Esophagus muscularis mucosa (tissue), 4 donors: ENCODE measurements at places on chromosomes 5 and 9. TPM values are rescaled to one million over a fixed set of nuclear protein-coding genes. Genes with fewer than 3 reads are reported as not detected.

Gene PHYHD1
- 10.4 TPM for total RNA-seq

Gene DCAF10
- 36.6 TPM for total RNA-seq

GRCh38 chr9:17810728-17811571, 232.1 kb downstream of the SH3GL2 start:
- H3K4me3 ChIP-seq = peak overlapping the region; percentile 3
- peaks cover 6% of the 10 kb centered on the region for H3K4me1 ChIP-seq
- DNase-seq = no peak
- no peaks in the 10 kb centered on the region for H3K36me3 ChIP-seq
- H3K27ac ChIP-seq = no peak overlapping the region

DNA sequence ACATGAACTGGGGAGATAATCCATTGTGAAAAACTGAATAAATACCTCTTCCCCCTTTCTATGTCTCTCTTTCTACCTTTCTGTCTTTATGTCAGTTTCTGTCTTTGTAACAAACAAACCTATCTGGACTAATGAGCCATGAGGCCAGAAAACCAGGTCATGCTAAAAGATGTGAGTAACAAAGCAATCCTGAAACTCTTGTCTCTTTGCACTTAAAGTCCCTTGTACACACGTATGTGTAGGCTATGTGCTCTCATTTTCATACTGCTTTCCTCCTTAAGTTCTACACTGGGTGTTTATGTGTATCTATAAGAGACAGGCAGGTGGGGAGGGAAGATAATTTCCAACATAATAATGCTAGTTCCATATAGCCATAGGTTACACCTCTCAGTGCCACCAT, 123.8 kb upstream of the PTGER4 start:
- no peak for DNase-seq
- H3K36me3 ChIP-seq = no peaks in the 10 kb centered on the region
- no peak overlapping the region for H3K27ac ChIP-seq
- no peak overlapping the region for H3K4me3 ChIP-seq
- peaks cover 17% of the 10 kb centered on the region for H3K4me1 ChIP-seq

GRCh38 chr9:124855944-124856765, 2.9 kb downstream of the WDR38 start:
- H3K4me3 ChIP-seq = no peak overlapping the region
- H3K27me3 ChIP-seq = no peaks in the 10 kb centered on the region
- no peak for DNase-seq
- H3K4me1 ChIP-seq = peaks cover 46% of the 10 kb centered on the region

DNA sequence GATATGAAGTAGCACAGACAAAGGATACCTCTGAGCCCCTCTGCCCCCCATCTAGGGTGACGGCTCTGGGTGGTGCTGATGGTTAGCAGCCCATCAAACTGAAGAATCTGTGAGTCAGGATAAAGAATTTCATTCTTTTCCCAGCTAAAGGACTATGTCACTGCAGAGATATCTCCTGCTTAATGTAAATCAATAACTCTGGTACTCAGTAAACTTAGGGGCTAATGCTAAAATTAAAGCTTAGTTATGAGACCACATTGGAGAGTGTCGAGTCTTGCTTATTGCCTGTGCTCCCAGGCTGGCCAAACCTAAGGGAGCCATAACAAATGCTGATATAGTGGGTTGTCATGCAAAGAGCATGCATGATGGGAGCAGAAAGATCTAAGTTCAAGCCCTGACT, 25.6 kb upstream of the ACTBL2 start:
- no peaks in the 10 kb centered on the region for H3K36me3 ChIP-seq
- no peaks in the 10 kb centered on the region for H3K27me3 ChIP-seq
- DNase-seq = no peak
- no peaks in the 10 kb centered on the region for H3K4me1 ChIP-seq
- no peak overlapping the region for H3K27ac ChIP-seq

GRCh38 chr9:129853614-129854013, 18.4 kb downstream of the USP20 start:
- peak overlapping the region; percentile 87 for H3K27ac ChIP-seq
- DNase-seq = no peak
- H3K36me3 ChIP-seq = peaks cover 88% of the 10 kb centered on the region
- H3K4me3 ChIP-seq = no peak overlapping the region
- no peaks in the 10 kb centered on the region for H3K27me3 ChIP-seq
- peaks cover 35% of the 10 kb centered on the region for H3K4me1 ChIP-seq

- peak overlapping the region; percentile 58 for H3K4me3 ChIP-seq
- no peak overlapping the region for H3K27ac ChIP-seq
- DNase-seq = no peak
These were observed 2.5 kb upstream of the LMX1B start for GRCh38 chr9:126611193-126611591.

GRCh38 chr9:94156348-94157049, 72.2 kb downstream of the PTPDC1 start:
- H3K27me3 ChIP-seq = no peaks in the 10 kb centered on the region
- peak; percentile 29 for DNase-seq
- H3K27ac ChIP-seq = peak overlapping the region; percentile 61
- no peak overlapping the region for H3K4me3 ChIP-seq

- DNase-seq = no peak
- H3K36me3 ChIP-seq = no peaks in the 10 kb centered on the region
- no peaks in the 10 kb centered on the region for H3K27me3 ChIP-seq
- no peaks in the 10 kb centered on the region for H3K4me1 ChIP-seq
- H3K4me3 ChIP-seq = no peak overlapping the region
- H3K27ac ChIP-seq = no peak overlapping the region
These were observed 33.1 kb upstream of the HTR4 start for GRCh38 chr5:148687427-148687826.

DNA sequence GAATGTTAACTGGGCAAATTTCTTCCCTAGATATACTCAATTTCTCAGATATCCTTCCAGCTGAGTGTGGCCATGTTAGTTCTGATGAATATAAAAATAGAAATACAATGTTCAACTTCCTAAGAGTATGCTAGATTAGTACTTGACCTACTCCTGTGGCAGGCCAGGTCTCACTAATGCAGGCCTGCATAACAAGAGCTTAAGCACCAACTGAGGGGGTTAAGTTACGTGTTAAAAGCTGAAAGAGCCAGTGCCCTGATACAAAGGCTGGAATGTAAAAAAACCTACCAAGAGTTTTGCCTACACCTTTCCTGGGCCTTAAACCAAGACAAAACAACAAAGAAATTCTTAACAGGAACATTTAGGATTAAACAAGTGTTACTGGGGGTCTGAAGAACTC, 102.8 kb downstream of the MRPS30 start:
- H3K36me3 ChIP-seq = no peaks in the 10 kb centered on the region
- no peaks in the 10 kb centered on the region for H3K27me3 ChIP-seq
- no peaks in the 10 kb centered on the region for H3K4me1 ChIP-seq
- H3K27ac ChIP-seq = no peak overlapping the region
- DNase-seq = no peak
- H3K4me3 ChIP-seq = no peak overlapping the region

DNA sequence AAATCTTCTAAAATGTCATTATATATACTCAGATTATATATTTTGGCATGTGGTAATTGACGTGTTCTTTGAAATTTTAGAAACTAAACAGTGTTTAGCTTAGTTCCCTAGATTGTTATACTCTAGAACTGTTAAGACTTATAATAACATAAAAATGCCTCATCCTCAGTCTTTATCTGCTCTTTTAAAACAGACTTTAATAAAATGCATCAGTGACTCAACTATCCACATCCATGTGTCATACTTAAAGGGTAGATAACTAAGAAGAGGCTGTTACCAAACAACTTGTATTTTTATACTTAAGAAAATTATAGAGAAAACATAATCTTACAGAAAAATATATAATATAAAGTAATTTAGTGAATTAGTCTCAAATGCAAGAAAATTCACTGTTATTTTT, 15.2 kb downstream of the NFIL3 start:
- no peaks in the 10 kb centered on the region for H3K27me3 ChIP-seq
- no peak overlapping the region for H3K4me3 ChIP-seq
- no peak overlapping the region for H3K27ac ChIP-seq
- H3K4me1 ChIP-seq = peaks cover 15% of the 10 kb centered on the region
- no peak for DNase-seq

- no peak overlapping the region for H3K27ac ChIP-seq
- H3K4me1 ChIP-seq = no peaks in the 10 kb centered on the region
- no peak overlapping the region for H3K4me3 ChIP-seq
These were observed 8.8 kb upstream of the OMD start for GRCh38 chr9:92432972-92433548.

- H3K27me3 ChIP-seq = no peaks in the 10 kb centered on the region
- no peak for DNase-seq
- H3K27ac ChIP-seq = peak overlapping the region; percentile 54
- peaks cover 53% of the 10 kb centered on the region for H3K4me1 ChIP-seq
These were observed 22.2 kb upstream of the CMBL start for GRCh38 chr5:10329820-10330481.

- H3K27me3 ChIP-seq = no peaks in the 10 kb centered on the region
- no peaks in the 10 kb centered on the region for H3K4me1 ChIP-seq
- no peak overlapping the region for H3K27ac ChIP-seq
- no peak overlapping the region for H3K4me3 ChIP-seq
- no peaks in the 10 kb centered on the region for H3K36me3 ChIP-seq
These were observed 12.5 kb downstream of the ECM2 start for GRCh38 chr9:92522983-92523970.

GRCh38 chr5:93572101-93572607, 8.9 kb downstream of the NR2F1-AS1 start:
- H3K27ac ChIP-seq = peak overlapping the region; percentile 92
- DNase-seq = no peak
- H3K27me3 ChIP-seq = peaks cover 4% of the 10 kb centered on the region
- no peaks in the 10 kb centered on the region for H3K36me3 ChIP-seq
- H3K4me1 ChIP-seq = peaks cover 14% of the 10 kb centered on the region

- DNase-seq = no peak
- no peaks in the 10 kb centered on the region for H3K4me1 ChIP-seq
- H3K27ac ChIP-seq = no peak overlapping the region
These were observed 85.5 kb downstream of the DTWD2 start for GRCh38 chr5:118902656-118903438.

GRCh38 chr5:153659039-153659736, 168.7 kb downstream of the GRIA1 start:
- H3K4me3 ChIP-seq = no peak overlapping the region
- no peak overlapping the region for H3K27ac ChIP-seq
- H3K36me3 ChIP-seq = no peaks in the 10 kb centered on the region
- no peaks in the 10 kb centered on the region for H3K4me1 ChIP-seq
- no peaks in the 10 kb centered on the region for H3K27me3 ChIP-seq
- DNase-seq = no peak

GRCh38 chr9:97425336-97425972, 13.6 kb downstream of the TDRD7 start:
- no peaks in the 10 kb centered on the region for H3K27me3 ChIP-seq
- H3K36me3 ChIP-seq = peaks cover 22% of the 10 kb centered on the region
- no peak overlapping the region for H3K27ac ChIP-seq
- no peak overlapping the region for H3K4me3 ChIP-seq

DNA sequence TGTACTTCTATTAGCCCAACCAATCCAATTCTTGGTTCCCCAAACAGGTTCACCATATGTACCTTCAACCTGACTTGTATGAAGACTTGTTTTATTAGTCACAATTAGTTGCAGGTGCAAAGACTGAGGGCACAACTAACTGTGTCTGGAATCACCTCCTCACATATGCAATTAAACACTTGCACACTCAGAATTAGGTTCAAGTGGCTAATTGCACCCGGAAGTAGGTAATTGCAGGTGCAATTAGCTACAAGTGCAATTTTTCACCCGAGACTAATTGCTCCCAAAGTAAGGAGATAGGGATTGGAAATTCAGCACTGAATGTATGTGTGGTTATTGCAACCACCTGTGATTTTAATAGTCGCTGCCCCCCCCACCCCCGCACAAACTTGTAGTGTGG, 338.9 kb downstream of the ZSWIM6 start:
- H3K36me3 ChIP-seq = no peaks in the 10 kb centered on the region
- H3K4me3 ChIP-seq = no peak overlapping the region
- peaks cover 6% of the 10 kb centered on the region for H3K4me1 ChIP-seq
- H3K27me3 ChIP-seq = no peaks in the 10 kb centered on the region
- H3K27ac ChIP-seq = no peak overlapping the region
- peak; percentile 17 for DNase-seq
